ENCODE measurements at places on chromosomes 7 and 10.

DNA sequence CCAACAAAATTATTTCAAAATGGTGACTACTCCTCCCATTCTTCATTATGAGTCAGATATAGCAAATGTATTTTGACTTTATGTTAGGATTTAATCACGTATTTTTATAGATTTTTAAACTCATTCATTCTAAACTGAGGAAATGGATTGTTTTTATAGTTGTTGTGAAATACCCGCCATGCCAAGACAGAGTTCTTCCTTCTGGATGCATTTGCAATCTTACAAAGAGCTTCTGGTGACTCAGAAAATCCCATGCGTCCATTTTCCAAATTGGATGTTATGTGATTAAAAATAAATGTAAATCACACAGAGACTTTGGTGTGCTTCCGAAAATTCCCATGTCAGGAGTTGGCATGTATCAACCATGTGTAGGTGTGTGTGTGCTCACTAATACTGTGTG, 179.3 kb downstream of the TRIL start:
- no peak for DNase-seq

DNA sequence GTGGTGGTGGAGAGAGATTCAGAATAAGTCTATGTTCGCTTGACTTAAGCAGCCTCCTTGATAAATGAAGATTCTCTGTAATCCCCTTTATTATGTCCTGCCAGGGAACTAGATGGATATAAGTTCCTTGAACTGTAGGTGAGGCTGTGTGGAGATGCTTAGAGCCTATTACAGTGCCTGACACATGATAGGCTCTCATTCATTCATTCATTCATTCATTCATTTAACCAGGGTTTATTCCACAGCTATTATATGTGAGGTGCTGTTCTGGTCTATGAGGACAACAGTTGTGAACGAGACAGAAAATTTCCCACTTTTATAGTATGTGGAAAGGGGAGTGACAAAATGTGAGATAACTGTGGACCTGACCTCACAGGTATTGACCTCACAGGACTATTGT, 105.6 kb downstream of the ARID5B start:
- DNase-seq = no peak

DNA sequence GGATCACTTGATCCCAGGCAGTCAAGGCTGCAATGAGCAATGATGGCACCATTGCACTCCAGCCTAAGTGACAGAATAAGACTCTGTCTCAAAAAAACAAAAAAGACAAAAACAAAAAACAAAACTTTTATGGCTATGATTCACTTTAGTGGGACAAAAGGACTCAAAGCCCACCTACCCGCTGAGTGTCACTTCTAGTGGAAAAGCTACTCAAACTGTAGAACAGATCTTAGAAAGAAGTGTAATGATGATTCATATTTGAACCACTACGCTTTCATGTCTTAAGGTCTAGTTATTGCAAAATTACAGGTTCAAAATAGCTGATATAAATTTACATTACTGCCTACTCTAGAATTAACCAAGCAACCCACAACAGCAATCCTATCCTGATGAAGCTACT, 47.1 kb upstream of the OTUD1 start:
- DNase-seq = no peak

GRCh38 chr7:47763063-47763974, 181.4 kb upstream of the TNS3 start:
- no peak for DNase-seq

DNA sequence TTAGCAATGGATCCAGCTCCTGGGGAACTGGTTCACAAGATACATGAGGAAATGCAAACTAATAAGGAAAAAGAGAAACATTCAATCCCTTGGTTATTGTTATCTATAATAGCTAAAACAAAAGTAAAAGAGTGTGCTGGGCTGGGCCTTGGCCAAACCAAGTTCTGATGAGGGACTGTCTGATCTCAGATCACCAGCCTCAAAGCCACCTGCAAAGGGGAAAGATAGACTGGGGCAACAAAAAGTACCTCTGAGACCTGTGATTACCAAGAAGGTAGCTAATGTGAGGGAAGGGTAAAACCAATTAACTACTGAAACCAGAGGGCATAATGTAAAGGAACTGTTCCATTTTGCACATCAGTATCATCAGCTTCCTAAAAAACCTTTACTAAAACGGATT, 51.2 kb downstream of the HTR7 start:
- DNase-seq = no peak

DNA sequence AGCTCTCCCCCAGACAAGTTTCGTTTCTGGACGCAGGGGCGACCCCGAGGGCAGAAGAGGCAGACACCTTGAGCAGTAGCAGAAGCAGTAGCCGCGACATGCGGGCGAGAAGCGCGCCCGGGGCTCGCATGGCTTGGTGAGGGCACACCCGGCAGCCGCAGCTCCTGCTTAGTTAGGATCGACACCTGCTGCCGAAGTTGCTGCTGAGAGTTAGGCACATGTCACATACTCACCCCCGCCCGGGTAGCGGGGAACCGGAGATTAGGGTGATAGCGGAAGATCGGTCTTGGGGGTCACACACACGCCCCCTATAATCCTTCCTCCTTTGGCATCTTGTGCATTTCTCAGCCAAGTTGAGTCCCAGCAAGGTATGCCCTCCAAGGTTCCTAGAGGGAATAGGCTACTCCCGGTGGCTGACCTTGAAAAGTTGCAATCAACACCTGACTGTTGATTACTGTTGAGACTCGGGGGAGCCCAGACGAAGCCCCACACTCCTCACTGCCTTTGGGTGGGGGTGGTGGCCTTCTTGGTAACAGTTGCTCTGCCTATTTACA, 668 bp downstream of the GPR37 start:
- peak; percentile 22 for DNase-seq

GRCh38 chr10:117005527-117006055, 604 bp upstream of the SHTN1 start:
- no peak for DNase-seq

GRCh38 chr7:41731493-41732435, 28.9 kb upstream of the INHBA start:
- no peak for DNase-seq

DNA sequence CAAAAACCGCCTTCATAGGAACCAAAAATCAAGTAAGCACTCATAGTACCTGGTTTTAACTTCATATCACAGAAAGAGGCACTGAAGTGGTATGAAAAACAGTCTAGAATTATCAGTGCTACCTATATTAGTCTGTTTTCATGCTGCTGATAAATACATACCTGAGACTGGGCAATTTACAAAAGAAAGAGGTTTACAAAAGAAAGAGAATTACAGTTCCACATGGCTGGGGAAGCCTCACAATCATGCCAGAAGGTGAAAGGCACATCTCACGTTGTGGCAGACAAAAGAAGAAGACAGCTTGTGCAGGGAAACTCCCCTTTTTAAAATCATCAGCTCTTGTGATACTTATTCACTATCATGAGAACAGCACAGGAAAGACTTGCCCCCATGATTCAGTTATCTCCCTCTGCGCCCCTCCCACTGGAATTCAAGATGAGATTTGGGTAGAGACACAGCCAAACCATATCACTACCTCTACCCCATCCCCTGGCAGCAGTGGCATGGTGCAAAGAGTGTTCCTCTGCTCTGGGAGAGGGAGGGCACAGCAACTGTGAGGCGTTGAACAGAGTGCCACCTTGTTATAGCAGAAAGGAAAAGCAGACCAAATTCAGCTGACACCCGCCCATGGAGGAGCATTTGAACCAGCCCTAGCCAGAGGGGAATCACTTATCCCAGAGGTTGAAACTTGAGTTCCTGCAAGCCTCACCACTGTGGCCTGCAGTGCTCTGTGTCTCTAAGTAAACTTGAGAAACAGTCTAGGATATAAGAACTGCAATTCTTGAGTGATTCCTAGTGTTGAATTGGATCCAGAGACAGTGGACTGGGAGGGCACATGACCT, 61.9 kb upstream of the PTPRZ1 start:
- no peak for DNase-seq

- no peak for DNase-seq
Measured at GRCh38 chr10:86962136-86962980, 4.0 kb downstream of the SNCG start.

DNA sequence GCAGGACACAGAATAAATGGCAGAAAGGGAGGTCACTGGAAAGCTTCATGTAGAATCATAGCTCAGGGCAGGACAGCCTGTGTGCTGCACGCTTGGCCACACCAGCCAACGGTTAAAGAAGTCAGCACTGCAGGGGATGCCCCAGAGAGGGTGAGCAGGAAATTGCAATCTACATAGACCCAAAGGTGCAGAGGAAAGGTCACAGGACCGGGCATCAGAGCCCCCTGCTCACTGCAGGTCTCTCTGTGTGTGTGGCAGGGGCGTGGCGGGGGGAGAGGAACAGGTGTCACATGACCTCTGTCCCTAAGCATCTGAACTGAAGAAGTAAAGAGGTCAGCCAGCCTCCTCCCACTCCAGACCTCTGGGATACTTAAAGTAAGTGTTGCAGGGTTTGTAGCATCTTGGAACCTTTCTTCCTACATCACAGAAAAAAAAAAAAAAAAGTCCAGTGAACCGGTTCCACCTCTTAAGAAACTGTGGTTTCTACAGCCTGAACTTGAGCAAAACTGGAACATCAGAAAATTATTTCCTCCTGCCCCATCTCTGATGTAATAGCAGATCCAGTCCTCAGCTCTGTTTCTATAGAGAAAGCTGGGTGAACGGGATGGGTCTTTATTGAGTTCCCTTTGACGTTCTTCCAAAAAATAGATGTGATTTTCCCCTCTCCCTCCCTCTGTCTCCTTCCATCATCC, 64.3 kb downstream of the RGS10 start:
- DNase-seq = no peak

GRCh38 chr7:135192914-135193536, 18.3 kb downstream of the WDR91 start:
- DNase-seq = no peak

DNA sequence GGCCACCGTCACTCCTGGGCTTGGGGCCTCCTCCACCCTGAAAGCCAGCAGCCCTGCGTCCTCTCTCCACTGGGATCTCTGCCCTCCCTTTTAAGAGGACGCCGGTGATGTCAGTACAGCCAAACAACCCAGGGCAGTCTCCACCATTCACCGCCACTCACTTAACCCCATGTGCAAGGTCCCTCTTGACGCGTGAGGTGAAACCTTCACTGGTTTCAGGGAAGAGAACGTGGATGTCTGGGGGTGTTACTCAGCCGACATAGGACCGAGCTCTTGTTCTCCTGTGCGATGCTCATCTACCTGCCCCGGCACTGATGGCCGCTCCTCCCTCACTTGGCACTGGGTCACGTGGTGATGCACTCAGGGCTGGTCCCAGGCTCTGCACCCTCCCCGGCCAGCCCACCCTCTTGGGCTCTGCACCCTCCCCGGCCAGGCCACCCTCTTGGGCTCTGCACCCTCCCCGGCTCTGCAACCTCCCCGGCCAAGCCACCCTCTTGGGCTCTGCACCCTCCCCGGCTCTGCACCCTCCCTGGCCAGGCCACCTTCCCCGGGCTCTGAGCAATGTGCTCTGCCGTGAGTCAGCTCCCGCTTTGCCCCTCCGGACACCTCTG, 36.1 kb downstream of the ADGRA1 start:
- no peak for DNase-seq

DNA sequence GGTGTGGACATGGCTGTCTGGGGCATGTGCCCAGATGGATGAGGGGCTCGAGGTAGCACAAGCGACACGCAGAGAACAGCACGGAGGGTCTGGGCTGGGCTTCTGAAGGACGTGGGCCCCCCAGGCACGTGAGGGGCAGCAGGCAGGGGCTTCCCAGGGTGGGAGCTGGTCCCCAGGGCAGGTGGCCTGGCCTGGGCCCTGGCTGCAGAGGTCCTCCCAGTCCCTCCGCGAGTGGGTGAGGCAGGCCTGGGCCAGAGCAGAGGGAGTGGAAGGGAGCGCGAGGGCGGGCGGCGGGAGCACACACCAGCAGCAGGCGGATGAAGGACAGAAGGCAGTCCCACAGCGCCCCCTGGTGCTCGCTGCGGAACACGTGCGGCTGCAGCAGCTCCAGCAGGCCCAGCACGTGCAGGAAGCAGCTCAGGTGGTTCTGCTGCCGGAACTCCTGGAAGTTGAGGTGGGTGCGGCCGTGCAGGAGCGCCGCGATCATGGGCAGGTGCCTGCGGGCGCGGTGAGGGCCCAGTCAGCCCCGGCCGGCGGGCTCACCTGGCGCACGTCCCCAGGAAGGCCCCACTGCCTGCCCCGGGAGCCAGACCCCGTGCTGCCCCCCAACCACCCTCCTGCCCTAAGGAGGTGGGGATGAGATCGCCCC, 14.7 kb upstream of the MICALL2 start:
- peak; percentile 86 for DNase-seq

DNA sequence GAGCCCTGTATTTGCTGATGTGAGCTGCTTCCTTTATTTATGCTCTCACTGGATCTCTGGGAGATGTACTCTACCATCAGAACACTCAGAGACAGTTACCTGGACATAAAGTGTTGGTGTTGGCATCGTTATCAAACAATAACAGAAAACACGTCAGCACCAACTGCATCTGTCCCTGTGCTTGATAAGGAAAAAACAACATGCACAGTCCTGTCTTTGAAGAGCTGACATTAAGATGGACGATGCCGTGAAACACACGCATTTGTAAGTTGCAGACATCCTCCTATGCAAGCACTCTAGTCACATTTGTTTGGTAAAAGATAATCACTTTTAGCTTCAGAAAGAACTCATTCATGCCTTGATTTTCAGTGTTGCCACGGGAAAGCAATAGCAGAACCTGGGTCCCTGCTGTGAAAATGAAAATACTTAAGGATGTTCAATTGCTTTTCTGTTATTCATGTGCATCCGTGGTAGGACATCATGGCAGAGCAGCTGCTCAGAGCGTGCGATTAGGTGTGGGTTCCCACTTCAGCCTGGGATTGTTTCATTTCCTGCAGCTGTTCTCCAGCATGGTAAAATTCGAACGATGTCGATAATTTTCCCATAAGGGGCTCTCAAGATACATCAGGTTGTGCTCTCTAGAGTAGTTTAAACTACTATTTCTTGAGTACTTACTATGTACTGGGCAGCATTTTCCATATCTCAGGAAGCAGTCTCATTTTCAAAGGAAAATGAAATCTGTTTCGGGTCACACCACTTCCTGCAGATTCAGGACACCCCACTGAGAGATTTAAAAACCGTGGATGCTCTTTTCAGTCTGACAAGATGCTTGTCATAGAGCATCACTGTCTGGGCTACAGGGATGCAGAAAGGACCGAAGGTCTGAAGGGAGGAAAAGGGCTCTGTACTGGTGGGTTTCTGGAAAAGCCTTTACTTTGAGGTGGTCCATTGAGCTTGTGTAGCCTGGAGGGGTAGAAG, 248.7 kb downstream of the CAMK1D start:
- DNase-seq = no peak

- no peak for DNase-seq
Measured at GRCh38 chr10:124465777-124466488, 4.3 kb downstream of the LHPP start.

- no peak for DNase-seq
Measured at GRCh38 chr10:45408421-45409319, 34.7 kb downstream of the ALOX5 start.

GRCh38 chr10:50527442-50528043, 96.2 kb downstream of the SGMS1 start:
- DNase-seq = no peak
